ENCODE measurements at places on chromosomes 11 and 22.

- no peak for DNase-seq
Measured at GRCh38 chr11:69479591-69480271, 1.7 kb upstream of the LINC01488 start.

DNA sequence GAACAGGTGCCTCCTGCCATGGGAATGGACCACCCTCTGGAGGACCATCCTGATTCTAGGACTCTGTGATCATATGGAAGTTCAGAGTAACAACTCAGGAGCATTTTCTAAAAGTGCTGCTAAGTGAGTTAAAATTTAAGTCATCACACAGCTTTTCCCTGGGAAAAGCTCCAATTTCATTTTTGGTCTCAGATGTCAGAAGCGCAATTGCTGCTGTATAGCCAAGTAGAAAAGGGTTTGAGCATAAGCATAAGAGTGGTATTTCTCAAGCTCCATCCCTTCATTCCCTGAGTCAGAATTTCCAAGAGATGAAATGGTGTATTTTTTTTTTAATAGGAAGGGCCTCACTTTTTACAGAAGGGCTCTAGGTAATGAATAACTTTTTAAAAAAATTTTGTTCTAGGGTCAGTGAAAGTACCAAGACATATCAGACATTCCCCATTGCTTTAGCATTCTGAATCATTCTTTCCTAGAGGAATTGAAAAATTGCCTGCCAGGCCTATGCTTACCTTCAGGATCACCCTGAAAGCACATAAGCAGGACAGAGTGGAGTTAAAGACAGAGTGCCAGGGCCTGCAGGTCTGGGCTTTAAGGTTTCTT, 564.5 kb upstream of the ISX start:
- no peak for DNase-seq

DNA sequence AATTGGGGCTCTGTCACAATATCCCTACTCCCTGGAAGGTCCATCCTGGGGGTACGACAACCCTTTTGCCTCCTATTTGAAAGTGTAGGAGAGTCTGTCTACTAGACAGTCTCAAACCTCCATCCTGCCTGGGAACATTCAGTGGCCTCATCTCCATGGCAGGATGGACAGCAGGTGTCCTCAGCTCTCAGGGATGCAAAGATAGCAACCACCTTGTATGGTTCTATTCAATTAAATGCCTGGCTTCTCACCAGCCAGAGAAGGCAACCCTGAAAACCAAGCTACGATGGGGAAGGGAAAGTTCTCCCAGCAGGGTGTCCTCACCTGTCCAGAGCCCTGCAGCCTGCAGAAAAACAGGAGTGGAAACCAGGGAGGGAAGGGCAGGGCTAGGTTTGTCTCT, 164.9 kb downstream of the MIAT start:
- DNase-seq = no peak

DNA sequence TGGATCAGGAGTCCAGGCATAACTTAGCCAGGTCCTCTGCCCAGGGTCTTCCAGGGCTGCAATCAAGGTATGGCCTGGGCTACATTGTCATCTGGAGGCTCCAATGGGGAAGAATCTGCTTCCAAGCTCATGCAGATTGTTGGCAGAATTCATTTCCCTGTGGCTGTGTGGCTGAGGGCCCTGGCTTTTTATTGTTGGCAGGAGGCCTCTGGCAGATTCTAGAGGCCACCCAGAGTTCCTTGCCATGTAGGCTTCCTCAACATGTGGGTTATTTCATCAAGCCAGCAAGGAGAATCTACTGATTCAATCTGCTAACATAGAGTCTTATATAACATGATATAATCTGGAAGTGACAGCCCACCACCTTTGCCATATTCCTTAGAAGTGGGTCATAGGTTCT, 16.4 kb upstream of the EP300 start:
- no peak for DNase-seq

GRCh38 chr11:47899801-47900200, 51.7 kb upstream of the NUP160 start:
- DNase-seq = no peak

DNA sequence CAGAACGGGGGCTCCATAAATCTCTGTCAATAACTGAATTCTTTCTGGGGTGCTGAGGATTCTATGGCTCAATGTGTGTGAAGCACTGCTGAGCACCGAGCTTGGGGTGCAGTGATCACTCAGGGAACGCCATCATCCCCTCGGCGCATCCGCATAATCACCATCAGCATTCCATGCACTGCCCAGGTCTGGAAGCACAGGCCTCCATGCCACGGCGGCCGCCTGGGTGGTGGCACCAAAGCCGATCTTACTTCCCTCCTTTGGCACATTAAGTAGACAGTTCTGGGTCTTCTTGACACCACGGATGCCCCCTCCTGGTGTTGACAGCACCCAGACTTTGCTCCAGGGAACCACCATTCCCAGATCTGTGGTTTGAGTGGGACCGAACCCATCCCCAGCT, 15.6 kb downstream of the LTO1 start:
- no peak for DNase-seq

DNA sequence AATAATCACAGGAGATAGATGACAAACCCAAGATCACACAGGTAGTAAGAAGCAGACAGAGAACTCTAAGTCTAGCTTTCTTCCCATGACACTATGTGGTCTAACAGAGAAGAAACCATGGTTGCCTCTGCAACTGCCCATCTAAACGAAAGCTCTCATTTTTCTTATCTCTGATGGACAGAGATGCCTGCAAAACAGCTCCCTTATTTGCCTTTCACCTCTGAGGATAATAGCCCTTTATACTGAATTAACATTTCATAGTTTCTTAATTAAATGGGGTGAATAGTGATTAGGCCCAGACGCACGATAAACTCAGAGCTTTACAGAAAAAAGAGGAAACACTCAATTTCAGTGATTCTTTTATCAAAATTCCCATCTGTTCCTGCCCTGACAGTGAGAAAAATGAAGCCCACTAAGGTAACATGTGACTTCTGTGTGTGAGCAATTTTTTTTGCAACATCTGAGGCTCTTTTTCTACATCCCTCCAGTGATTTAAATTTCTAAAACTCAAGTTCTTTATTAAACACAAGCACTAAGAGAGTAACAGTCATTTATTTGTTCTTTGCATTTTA, 24.6 kb downstream of the OR2AG2 start:
- DNase-seq = no peak

DNA sequence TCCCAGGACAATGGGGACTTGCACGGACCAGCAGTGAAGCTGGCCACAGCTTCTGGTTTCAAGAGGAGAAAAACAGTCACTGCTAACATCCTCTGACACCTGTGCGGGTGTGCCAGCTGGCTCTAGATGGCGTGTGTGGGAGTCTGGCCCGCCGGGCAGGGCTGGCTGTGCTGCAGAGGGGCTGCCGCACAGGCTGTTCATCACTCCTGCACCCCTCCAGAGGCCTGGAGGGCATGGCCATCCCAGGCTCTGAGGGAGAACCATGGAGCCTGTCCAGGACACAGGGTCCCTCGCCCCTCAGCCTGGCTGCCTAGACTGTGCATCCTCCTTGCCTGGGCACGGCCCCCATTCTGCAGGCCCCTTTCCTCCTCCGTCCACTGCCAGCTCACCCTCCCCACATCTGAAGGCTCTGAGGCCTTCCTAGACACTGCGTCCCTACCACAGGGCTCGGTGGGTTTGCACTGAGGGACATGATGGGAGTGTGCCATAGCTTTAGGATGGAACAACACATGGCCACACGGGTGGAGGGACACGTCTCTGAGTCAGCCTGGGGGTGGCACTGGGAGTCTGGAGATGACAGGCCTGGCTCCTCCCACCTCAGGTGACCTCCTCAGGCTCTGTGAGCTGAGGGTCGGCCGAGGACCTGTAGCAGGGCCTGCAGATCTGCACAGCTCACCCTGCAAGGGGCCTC, 42.1 kb upstream of the GNB1L start:
- no peak for DNase-seq

- DNase-seq = no peak
Measured at GRCh38 chr22:27990879-27991278, 71.8 kb upstream of the PITPNB start.

GRCh38 chr11:34915136-34916014, 804 bp downstream of the APIP start:
- DNase-seq = no peak

DNA sequence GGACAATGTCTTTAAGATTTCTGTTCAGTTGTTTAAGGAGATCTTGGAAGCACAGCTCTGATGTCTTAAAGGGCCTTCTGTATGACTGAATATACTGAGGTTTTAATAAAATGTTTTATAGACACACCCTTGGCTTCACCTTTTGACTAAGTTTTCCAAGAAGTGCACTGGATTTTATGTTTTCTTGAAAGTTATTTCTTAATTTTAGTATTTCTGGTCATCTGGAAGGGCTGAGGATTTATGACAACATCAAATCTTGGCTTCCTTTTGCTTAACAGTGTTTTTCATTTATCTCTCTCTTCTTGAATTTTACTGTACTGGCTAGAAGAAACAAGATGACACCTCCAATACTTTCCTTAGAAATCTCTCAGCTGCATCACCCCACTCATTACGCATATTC, 2423.4 kb downstream of the LRRC4C start:
- no peak for DNase-seq

GRCh38 chr11:38206663-38207062, 1608.6 kb upstream of the RAG2 start:
- DNase-seq = no peak

All from activated T-helper 9 cell treated with anti-CD3 and anti-CD28 coated beads, Interleukin-2, amount 50 U/mL, for 16 hours (primary cell).